ENCODE measurements at places on chromosomes 1 and 21.

DNA sequence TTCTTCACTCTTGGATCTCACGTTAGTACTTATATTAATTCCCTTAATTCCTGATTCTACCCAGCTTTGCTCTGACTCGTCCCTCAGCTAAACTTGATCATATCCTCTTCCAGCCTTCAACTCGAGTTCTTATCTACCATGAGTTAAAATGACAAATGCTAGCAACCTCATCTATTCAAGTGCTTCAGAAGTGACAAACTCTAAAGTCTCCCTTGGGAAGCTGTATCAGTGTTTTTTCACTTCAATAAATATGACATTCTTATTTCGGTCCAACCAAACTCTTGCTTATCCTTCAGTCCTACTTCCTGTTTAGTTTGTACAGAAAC, 75.3 kb downstream of the FOXJ3 start:
- DNase-seq, result no peak

DNA sequence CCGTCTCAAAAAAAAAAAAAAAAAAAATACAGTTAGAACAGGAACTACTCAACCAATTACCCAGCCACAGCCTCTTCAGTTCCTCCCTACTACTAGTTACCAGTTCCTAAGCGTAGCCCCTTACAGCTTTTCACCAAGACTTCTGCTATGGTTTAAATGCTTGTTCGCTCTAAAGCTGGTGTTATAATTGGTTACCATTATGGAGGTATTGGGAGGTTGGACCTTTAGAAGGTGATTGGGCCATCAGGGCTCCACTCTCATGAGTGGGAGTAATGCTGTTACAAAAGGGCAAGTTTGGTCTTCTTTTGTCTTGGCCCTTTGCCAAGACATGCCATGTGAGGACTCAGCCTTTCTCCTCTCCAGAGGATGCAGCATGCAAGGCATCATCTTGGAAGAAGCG, 3.0 kb upstream of the SMPDL3B start:
- DNase-seq, result no peak

GRCh38 chr1:51422367-51423072, 92.2 kb upstream of the TTC39A start:
- DNase-seq, result no peak

- DNase-seq, result no peak
Observed at GRCh38 chr1:153525088-153525728, 10.6 kb downstream of the S100A6 start.

DNA sequence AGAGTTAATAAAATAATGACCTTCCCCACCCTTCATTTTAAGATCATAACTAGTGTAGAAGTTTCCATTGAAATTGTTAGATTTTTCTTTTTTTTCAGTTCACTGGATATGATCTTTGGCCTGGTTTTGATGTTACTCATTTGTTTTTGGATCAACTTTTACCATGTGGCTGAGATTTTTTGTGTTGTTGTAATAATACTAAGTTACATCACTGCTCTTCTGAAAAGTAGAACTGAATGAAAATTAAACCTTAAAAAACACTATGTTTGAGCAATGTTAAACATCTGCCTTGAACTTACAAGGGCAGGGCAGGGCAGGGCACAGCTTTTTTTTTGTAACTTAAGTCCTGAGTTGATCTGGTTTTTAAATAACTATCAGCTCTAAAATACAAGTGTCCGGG, 204.8 kb upstream of the ADAMTS5 start:
- DNase-seq, result no peak

GRCh38 chr1:15386164-15386749, 23.4 kb upstream of the EFHD2 start:
- DNase-seq, result no peak

GRCh38 chr1:58804853-58805565, 21.2 kb upstream of the JUN start:
- DNase-seq, result no peak

GRCh38 chr1:188427642-188428041, 1598.9 kb downstream of the PLA2G4A start:
- no peak for DNase-seq

DNA sequence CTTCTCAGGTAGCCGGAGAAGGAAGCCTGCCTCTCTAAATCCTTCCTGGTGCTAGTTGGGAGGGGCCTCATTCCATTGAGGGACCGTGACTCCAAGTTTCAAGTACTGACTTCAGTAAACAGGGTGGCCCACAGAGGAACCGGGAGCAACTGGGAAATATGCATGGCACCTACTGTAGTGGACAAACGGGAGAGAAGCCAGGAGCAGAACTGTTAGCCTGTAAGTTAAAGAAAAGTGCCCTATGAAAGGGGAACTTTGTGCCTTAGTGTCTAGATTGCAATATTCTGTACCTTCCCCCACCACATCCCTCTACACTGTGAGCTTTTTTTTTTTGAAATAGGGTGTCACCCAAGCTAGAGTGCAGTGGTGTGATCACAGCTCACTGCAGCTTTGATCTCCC, 33.2 kb upstream of the KANK4 start:
- no peak for DNase-seq

- no peak for DNase-seq
Observed at GRCh38 chr1:64850846-64851245, 106.0 kb downstream of the RAVER2 start.

GRCh38 chr1:25501235-25502058, 42.0 kb upstream of the LDLRAP1 start:
- DNase-seq, result no peak

DNA sequence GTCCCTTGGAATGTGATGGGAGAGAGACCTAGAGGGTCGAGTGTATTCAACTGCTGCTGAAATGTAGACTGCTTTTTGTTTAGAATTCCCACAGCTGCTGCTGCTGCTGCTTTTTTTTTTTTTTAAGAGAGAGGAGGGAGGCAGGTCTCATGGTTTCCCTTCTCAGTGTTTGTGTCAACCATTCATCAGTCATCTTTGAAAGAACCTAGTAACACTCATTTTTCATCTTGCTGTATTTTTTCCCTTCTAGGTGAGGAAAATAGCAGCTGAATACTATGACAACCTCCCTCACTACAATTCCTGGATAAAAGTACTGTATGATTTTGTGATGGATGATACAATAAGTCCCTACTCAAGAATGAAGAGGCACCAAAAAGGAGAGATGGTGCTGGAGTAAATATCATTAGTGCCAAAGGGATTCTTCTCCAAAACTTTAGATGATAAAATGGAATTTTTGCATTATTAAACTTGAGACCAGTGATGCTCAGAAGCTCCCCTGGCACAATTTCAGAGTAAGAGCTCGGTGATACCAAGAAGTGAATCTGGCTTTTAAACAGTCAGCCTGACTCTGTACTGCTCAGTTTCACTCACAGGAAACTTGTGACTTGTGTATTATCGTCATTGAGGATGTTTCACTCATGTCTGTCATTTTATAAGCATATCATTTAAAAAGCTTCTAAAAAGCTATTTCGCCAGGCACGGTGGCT, 9.2 kb downstream of the DEGS1 start:
- DNase-seq, result no peak

GRCh38 chr1:111568160-111568647, 51.4 kb upstream of the RAP1A start:
- no peak for DNase-seq

DNA sequence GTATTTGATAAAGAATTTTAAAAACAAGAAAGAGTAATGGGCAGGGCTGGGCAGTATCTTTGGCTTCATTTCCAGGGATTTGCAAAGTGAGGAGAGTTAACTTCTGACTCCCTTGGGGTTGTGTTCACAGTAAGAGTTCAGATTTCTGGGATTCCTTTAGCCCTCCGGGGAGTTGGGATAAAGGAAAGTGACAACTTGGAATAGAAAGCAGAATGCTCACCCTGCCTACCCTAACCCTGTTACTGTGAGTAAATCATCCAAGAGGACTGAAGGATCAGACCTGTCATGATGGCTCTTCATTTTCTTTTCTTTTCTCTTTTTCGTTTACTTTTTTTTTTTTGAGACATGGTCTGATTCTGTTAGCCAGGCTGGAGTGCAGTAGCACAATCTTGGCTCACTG, 76.1 kb downstream of the CACHD1 start:
- no peak for DNase-seq

DNA sequence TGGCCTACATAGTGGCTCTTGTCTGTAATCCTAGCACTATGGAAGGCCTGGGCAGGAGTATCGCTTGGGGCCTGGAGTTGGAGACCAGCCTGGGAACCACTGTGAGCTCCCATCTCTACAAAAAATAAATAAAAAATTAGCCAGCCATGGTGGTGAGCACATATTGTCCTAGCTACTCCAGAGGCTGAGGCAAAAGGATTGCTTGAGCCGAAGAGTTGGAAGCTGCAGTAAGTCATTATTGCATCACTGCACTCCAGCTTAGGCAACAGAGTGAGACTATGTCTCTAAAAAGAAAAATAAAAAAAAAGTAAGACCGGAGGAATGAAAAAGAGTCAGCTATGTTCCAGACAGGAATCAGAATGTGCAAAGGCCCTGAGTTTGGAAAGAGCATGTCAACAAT, 115.3 kb downstream of the CYYR1 start:
- DNase-seq, result no peak

- DNase-seq, result no peak
Observed at GRCh38 chr1:172498857-172499256, 34.1 kb upstream of the SUCO start.

DNA sequence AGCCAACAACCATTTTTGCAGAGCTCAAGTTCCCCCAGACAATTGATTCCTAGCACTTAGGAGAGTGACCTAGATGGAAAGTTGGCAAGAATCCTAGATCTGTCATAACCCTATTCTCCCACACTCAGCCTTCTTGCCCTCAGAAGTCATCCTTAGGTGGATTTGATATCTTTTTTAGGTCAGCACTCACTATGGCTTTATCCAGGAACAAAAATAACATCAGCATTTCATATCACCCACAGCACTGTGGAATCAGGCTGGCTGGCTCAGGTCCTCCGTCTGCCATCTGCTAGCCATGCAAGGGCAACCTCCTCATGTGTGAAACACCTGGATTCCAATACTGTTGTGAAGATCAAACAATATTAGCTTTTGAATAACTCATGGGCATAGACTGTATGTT, 6.0 kb downstream of the DPT start:
- no peak for DNase-seq

DNA sequence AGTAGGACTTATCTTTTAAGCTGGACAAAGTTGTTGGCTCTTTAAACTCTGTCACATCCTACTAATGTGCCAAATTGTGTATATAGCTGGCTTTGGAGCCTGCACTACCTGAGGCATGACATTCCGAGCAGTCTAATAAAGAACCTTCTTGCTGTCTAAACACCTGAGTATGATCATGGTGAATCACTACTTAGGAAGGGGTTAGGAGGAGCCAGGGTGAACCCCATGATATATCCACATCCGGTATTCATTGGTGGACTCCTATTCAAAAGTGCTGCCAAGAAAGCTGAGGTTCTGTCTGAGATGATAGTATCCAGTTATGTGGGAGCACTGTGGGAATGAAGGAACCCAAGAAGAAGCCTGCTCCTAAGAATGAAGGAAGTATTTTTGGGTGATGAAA, 27.1 kb downstream of the CRNN start:
- no peak for DNase-seq

- no peak for DNase-seq
Observed at GRCh38 chr21:44829507-44830092, 11.7 kb upstream of the SUMO3 start.

Data from GOT3 (cell line).